ENCODE measurements at places on chromosomes 11 and 22.

GRCh38 chr11:20518323-20518834, 81.0 kb upstream of the SLC6A5 start:
- DNase-seq: no peak

- no peak for DNase-seq
These were observed 15.8 kb upstream of the PKNOX2 start for GRCh38 chr11:125148743-125149142.

GRCh38 chr11:115885535-115886421, 381.6 kb upstream of the CADM1 start:
- DNase-seq: no peak

DNA sequence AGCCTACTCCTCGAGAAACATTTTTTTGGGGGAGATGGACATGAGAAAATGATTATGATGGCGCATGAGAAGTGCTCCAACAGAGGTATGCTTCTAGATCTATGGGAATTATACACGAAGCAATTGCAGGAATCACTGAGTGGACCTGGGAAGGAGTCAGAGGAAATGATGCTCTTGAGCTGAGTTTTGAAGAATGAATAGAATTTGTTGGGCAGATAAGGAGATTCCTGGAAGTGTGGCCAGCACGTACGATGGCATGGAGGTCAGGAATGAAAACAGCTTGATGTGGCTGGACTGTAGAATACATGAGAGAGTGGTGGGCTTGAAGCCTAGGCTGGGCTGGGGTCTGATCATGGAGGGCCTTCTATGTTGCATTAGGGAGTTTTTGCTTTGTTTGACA, 31.7 kb downstream of the ADAMTS15 start:
- DNase-seq: no peak

- no peak for DNase-seq
These were observed 9.6 kb downstream of the MGAT3 start for GRCh38 chr22:39466228-39467006.

DNA sequence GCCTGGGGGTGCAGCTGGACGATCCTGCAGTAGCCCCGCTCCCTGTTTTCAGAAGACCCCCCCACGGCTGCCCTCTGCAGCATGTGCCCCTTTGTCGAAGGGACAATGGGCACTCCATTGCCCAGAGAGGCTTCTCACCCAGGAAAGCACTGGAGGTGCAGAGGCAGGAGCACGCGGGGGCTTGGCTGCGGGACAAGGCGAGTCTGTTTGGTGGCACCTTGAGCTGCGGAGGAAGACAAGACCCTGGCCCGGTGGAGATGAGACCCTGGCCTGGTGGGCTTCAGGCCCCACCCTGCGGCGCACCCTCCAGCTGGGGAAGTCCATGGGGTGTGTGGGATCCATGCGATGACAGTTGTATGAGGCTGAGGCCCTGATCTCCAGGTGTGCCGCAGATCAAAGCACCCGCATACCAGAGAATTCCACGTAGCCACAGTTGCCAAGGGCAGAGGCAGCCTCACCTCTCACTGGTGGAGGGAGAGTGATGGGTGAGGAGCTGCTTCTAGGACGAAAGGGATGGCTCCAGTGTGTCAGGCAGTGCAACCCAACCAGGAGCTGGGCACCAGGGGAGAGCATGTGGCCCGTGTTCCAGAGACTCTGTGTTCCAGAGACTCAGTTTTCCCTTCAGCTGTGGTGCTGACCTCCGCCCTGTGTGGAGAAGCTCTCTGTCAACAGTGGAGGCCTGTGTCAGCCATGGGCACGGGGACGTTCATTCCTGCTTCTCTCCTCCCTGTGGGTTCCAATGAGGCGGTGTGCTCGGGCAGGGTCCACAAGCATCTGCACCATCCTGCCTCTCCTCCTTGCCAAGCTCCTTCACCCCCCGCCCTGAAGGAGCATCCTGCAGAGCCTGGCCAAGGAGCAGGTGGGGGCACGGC, 10.0 kb downstream of the TBX1 start:
- DNase-seq: no peak

DNA sequence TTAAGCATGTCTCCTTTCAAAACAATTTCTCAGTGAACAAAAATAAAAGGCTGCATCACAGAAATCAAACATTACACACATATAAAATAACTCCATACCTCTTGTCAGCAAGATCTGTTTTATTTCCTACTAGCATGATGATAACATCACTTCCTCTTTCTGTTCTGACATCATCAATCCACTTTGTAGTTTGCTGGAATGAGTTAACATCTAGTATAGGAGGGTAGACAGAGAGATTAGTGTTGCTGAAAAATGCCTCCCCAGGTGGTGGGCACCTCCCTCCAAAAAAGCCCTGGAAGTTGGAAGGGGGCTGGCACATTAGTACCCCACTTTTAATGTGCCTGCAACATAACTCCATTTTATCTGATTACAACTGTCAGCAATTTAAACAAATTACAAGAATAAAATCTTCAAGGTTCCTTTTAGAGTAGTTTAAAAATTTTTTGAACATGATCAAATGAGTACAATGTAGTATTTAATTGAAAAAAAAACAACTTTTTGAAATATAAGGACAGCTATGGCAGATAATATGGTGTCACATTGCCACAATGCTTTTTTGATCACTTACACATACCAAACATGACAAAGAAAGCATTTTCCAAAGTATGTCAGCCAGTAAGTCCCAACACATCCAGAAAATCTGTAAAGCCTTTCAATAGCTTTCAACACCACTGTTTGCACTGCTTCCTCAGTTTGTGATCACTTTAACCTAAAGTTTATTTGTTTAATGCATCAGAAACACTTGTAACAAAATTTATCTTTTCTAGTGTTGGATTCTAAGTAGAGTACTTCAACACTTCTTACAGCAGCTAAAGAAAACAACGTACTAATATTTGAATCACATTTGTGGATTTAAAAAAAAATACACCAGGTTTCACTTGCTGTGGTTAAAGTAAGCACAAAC, 44.5 kb downstream of the RAB6A start:
- DNase-seq: no peak

Data from SK-N-DZ (cell line).